ENCODE measurements at places on chromosomes 13 and 19.

DNA sequence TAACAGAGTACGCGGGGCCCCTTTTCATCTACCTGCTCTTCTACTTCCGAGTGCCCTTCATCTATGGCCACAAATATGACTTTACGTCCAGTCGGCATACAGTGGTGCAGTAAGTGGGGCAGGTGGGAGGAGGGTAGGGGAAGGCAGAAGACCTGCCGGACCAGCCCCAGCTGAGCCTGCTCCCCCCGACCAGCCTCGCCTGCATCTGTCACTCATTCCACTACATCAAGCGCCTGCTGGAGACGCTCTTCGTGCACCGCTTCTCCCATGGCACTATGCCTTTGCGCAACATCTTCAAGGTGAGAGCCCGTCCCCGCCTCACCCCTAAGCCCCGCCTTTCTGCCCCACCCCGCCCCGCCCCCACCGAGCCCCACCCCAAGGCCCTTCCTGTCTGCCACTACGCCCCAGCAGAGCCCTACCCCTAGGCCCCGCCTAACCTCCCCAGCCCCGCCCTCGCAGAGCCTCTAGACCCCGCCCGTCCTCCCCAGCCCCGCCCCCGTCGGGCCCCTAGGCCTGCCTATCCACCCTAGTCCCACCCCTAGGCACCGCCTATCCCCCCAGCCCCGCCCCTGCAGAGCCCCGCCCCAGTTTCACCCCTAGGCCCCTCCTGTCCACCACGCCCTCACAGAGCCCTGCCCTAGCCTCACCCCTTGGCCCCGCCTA, 7.7 kb downstream of the NDUFB7 start:
- no peak for DNase-seq

GRCh38 chr13:44305286-44305685, 68.3 kb upstream of the SERP2 start:
- no peak for DNase-seq

GRCh38 chr19:33469171-33470039, 52.2 kb downstream of the PEPD start:
- DNase-seq = no peak

DNA sequence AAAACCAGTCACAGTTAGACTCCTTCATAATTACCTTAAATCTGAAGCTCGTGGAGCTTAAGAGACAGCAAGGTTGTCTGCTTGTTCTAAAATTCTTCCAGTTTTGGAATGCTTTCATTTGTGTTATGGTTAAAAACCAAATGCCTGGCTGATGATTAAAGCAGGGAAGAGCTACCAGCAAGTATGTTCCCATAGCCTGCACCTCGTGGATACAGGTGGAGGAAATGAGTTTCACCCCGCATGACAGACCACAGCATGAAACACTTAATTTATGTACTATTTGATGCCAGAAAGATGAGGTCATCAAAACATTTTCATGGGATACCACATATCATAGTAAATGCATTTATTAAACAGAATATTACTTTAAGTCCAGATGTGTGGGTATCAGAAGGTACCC, 416 bp upstream of the DOCK9 start:
- no peak for DNase-seq

GRCh38 chr13:92530364-92530763, 696.2 kb upstream of the GPC6 start:
- DNase-seq = no peak

DNA sequence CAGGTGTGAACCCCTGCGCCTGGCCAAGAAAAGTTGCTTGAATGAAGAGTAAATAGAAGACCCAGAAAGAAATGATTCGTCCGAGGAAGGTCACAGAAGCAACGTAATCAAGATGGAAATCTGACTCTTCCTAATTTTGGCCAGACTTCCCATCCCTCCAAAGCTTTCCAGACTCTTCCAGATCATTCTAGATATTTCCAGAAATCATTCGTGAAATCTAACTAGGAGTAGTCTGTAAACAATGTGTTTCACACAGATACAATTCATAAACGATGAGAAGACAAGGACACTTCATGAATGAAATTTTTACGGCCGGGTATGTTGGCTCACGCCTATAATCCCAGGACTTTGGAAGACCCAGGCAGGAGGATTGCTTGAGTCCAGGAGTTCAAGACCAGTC, 9.3 kb upstream of the LDLR start:
- no peak for DNase-seq

GRCh38 chr13:49411353-49411752, 32.5 kb downstream of the CAB39L start:
- DNase-seq = no peak

- DNase-seq = no peak
These were observed 222.4 kb downstream of the TDRD3 start for GRCh38 chr13:60619461-60619860.

DNA sequence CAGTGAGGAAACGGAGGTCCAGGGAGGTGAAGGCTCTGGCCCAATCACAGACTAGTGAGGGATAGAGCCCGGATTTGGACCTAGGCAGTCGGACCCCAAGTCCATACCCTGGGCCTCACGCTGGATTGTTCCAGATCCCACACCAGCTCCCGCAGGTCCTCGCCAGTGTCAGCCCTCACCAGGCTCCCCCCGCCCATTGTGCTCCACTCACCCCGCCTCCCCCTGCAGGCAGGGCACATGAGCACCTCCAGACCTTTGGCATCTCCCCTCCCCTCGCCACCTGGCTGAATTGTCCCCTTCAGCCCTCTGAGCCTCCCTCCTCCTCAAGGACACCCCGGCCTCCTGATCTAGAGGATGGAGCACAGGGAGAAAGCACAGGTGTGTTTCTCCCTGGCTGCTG, 152.4 kb downstream of the KATNAL1 start:
- no peak for DNase-seq

GRCh38 chr19:21460686-21461085, 44.7 kb upstream of the ZNF429 start:
- DNase-seq = no peak

GRCh38 chr19:1270213-1270853, 1.2 kb downstream of the CIRBP start:
- no peak for DNase-seq

DNA sequence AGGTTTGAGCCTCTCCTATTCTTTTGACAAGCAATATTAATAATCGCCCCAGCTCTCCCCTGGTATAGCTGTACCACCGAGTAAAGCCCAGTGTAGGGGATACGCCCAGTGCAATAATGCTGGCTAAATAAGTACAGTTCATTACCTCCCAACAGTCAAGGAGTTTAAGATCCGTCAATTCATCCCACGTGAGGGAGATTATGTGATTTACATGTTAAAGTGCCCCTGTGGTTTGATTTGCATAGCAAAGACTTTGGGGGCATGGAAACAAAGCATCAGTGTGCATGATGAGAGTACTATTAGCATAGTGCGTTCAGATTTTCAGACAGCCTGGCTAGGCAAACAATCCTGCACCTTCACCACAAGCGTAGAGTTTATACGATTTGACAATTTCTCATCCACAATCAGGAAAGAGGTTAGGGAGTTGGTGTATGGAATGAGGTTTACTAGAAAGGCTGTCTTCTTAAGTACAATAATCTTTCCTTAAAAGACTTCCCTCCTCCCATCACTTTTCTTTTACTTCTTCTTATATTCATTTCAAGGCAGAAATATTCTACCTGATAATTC, 754.0 kb downstream of the DIAPH3 start:
- no peak for DNase-seq

DNA sequence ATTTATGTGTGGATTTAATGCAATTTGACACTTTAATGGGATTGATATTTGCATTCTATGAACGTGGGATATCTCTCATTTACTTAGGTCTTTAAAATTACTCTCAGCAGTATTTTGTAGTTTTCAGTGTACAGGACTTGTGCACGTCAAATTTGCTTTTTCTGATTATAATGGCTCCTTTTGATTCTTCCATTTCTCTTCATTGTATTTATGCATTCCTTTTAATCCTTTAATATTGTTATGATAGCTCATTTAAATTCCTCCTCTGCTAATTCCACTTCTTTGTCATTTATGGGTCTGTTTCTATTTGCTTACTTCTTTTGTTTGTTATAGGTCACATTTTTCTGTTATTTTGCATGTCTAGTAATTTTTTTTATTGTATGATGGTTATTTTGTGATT, 226.6 kb downstream of the ATP8A2 start:
- no peak for DNase-seq

- DNase-seq = no peak
These were observed 13.0 kb downstream of the PRKCSH start for GRCh38 chr19:11448410-11448809.

DNA sequence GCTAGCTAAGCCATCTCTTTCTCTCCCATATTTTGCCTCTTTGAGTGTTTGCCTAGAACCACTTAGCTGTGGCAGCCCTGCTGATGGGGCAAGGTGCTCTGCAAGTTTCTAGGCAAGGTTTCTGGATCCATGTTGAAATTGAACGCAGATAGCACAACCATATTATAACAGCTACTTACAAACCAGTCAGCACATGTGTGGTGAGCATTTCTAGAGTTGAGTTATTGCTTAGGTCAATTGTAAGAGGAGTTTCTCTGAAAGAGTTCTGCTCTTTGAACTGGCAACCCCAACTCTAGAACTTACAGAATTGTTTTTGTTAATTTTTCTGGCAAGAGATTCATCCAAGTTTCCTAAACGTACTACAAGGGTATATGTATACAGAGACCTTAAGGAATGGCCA, 103.3 kb downstream of the GGACT start:
- DNase-seq = no peak

GRCh38 chr19:2587001-2587719, 111.2 kb downstream of the GADD45B start:
- DNase-seq = no peak

GRCh38 chr19:36460046-36460445, 29.3 kb downstream of the ZNF566 start:
- DNase-seq = no peak

- no peak for DNase-seq
These were observed 43.4 kb downstream of the EFNB2 start for GRCh38 chr13:106491928-106492587.

- DNase-seq = no peak
These were observed 121.5 kb upstream of the RNF113B start for GRCh38 chr13:98298599-98298998.

- no peak for DNase-seq
These were observed 12.1 kb upstream of the SPART start for GRCh38 chr13:36358175-36358718.

DNA sequence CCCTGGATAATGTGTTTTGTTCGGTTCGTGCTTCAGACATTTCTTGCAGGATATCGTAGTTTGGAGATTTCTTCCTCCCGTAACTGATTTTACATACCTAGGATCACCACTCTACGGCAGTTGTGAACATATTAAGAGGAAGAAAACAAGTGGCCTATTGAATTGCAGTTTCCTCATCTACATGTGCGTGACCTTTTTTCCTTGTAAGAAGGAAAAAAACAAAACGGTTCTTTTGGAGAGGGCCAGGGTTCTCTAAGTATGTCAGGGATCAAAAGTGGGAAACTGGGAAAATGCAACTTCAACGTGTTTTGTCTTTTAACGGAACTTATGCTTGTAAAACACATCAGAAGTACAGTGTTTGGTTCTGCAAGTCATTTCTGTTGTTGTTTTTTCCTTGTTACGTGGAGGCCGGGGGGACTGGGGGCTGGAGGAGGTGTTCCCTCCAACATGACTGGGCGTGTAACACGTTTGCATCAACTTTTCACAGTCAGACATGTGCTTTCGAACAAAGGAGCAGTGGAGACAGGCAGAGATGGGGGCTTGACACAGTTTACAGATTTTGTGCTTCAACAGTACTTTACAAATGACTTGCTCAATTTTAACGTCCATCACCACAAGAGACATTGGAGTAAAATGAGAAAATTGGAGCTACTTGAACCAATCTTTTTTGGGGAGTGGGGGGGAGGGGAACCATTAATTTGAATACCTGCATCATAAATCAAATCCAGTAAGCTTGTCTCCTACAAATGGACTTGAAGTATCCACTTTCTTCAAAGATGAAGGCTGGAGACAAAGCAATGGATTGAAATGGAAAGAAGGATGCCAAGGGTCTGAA, 3.8 kb downstream of the ZC3H4 start:
- DNase-seq = peak; percentile 45

GRCh38 chr13:53953183-53953582, 924.6 kb downstream of the OLFM4 start:
- no peak for DNase-seq

DNA sequence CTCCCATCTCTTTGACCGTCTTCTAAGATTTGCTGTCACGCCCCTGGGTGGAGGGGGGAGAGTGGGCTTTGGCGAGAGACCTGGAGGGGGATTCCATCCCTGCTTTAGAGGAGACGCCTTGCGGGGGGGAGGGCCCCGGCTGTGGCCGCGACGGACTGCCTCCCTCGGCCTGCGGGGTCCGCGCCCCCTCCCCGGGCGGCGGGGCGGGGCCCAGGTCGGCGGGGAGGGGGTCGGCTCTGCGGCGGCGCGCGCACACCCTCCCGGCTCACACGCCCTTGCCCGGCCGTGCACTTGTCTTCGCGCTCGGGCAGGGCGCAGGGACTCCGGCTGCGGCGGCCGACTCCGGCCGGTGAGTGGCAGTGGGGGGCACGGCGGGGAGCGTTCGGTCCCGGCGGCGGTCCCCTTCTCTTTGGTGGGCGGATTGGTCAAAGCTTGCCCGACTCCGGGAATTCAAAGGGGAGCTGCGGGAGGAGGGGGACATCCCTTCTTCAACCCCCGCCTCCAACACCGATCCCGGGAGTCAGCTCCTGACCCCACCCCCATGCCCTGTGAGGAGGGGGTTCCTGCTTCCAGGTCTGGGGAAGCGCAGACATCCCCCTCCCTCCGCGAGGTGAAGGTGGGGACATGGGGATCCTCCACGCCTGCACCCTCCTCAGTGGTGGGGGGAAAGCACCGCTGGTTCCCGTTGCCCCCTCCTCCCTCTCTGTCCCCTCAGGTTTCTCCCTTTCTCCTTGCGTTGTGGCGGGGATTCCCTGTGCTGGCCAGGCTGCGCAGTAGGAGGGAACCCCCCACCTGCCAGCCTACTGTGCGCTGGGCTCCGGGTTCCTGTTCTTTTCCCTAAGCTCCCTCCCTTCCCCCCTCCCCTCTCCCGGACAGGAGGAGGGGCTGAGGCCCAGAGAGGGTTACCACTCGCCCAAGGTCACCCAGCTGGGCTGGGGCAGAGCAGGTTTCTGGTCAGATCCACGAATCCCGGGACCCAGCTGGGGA, 14.6 kb upstream of the KCNN1 start:
- DNase-seq = no peak

GRCh38 chr13:39835253-39835652, 179.8 kb downstream of the COG6 start:
- DNase-seq = no peak

GRCh38 chr13:42976066-42976465, 16.0 kb downstream of the EPSTI1 start:
- DNase-seq = no peak

GRCh38 chr13:97261254-97262005, 39.3 kb downstream of the MBNL2 start:
- peak; percentile 22 for DNase-seq

- no peak for DNase-seq
These were observed 387.6 kb downstream of the SLITRK6 start for GRCh38 chr13:85411591-85411990.

GRCh38 chr19:13130886-13131490, 12.9 kb downstream of the NACC1 start:
- DNase-seq = no peak

DNA sequence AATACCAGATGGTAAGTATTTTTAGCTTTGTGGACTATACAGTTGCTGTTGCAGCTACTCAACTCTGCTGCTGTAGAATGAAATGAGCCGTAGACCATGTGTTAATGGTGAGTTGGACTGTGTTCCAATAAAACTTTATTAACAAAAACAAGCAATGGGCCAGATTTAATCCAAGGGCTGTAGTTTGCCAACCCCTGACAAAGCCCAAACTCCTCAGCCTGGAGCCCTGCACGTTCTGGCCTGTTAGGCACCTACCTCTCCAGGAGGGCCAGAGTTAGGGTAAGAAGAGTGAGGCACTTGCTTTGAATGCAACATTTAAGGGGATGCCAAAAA, 36.7 kb upstream of the CD33 start:
- no peak for DNase-seq

GRCh38 chr19:56321989-56322440, 7.4 kb upstream of the ZSCAN5A start:
- no peak for DNase-seq
